ENCODE measurements at places on chromosomes 1 and 21. TPM values are rescaled to one million over a fixed set of nuclear protein-coding genes. Genes with fewer than 3 reads are reported as not detected.

The PHF13 gene
- 7.4 TPM for total RNA-seq

The CYP4B1 gene
- total RNA-seq, result not detected

The KRTAP12-2 gene
- total RNA-seq, result not detected

The OR2L8 gene
- total RNA-seq, result not detected

The HTR1D gene
- not detected for total RNA-seq

The MIXL1 gene
- total RNA-seq, result not detected

The LIN9 gene
- 0.82 TPM for total RNA-seq

The KCNK1 gene
- 0.23 TPM for total RNA-seq

The PRSS38 gene
- total RNA-seq, result not detected

The TNN gene
- not detected for total RNA-seq

The GPR89B gene
- 16.4 TPM for total RNA-seq

The SPRR1B gene
- not detected for total RNA-seq

The SH2D5 gene
- 1.5 TPM for total RNA-seq

All from smooth muscle cell of the coronary artery (primary cell).